AG04450 (cell line): ENCODE measurements at places on chromosomes 5 and 9.

- DNase-seq, result no peak
Measured at GRCh38 chr5:167001246-167001645, 1290.2 kb upstream of the WWC1 start.

- no peak for DNase-seq
Measured at GRCh38 chr9:136336156-136336870, 9.0 kb downstream of the GPSM1 start.

GRCh38 chr9:137671721-137672120, 52.9 kb downstream of the EHMT1 start:
- no peak for DNase-seq

DNA sequence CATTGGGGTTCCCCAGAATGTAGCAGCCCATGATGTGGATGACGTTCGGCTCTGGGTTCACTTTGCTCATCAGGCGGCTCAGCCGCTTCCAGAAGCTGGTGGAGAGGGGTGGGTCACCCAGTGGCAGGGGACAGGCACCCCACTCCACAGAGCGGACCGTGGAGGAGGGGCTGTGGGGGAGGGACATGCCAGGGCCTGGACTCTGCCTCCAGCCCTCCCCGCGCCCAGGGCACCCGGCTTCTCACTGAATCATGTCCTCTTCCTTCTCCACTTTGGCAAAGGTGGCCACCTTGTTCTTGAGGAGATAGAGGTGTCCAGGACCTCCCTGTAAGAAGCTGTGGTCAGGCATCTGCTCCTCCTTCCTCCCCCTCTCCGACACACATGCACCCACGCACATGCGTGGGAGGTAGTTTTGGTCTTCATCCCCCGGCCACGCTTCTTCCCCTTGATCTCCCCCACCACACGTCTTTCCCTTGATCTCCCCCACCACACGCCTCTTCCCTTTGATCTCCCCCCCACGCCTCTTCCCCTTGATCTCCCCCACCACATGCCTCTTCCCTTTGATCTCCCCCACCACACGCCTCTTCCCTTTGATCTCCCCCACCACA, 8.9 kb upstream of the ENTPD8 start:
- DNase-seq, result no peak

DNA sequence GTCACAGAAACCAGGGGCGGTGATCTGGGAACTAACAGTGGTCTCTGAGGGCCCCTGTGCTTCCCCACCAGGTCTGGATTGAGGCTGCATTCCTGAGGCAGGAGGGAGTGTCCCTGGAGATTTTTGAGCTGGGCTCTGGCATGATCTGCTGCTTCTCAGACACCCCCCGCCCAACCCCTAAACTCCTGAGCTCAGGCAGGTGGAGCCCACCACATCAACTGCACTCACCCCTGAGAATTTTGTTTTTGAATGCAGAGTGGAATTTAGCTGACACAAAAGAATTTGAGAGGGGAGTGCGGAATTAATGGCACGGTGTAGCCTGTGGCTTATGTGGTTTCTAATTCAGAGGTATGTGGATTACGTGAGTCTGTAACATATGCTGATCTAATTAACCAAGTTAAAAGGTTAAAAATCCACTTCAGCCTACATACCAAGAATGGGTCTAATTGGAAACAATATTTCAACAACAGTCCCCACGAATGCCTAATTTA, 23.9 kb upstream of the CTSL start:
- no peak for DNase-seq

GRCh38 chr5:149680810-149681221, 49.3 kb upstream of the PPARGC1B start:
- no peak for DNase-seq

GRCh38 chr5:16544607-16545374, 72.0 kb downstream of the RETREG1 start:
- no peak for DNase-seq

GRCh38 chr9:106753155-106753671, 109.8 kb upstream of the ZNF462 start:
- DNase-seq, result no peak

GRCh38 chr5:178984145-178985072, 10.7 kb downstream of the GRM6 start:
- no peak for DNase-seq

DNA sequence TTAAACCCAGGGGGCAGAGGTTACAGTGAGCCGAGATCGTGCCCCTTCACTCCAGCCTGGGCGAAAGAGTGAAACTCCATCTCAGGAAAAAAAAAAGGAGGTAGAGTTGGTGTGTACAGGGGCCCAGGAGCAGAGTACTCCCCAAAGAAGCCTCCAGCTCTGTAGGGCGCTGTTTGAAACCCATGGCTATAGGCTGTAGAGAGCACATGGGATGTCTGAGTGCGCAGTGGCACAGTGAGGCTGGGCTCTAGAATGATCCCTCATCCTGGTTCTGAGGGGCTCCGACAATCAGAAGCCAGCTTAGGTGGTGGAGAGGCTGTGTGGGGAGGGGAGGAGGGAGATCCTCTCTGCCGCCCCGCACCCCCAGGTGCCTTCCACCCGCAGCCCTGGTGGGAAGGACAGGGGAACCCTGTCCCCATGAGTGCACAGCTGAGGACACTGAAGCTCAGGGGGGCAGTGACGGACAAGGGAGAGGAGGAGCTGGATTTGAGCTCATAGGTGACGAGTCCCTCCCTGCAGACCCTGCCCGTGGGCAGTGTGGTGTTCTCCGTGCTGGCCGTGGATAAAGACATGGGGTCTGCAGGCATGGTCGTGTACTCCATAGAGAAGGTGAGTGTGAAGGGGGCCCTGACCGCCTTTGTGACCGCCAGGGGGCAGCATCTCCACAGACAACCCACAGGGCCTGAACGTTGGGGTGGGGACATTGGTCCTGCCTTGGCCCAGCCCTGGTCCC, 24.6 kb downstream of the CDHR2 start:
- peak; percentile 8 for DNase-seq

DNA sequence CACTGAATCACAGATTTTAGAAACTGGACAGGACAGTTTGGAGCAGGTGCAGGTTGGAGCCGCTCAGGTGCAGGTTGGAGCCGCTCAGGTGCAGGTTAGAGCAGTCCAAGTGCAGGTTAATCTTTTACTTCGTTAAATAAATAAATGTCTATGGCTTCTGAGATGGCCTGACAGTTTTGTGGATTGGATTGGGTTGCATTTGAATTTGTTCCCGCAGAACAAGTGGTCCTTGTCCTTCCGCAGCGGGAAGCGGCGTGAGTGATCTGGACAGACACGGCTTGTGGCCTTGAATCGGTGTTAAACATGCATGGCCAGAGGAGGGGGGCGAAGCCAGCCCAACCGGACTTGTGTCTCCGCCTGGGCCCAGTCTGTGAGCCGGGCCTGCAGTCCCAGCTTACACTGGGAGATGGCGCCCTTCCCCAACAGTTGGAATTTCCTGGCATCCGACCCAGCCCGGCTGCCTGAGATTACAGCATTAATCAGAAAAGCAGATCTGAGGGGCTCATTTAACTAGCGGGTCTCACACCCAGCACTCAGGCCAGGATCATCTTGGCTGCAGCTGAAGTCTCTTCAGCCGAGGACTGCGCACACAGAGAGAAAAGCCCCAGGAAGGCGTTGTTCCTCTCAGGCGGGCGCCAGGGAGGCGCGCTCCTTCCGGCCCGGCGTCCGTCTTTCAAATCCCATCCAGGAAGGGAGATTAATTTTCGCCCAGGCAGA, 1.5 kb upstream of the OLFM1 start:
- peak; percentile 6 for DNase-seq

- no peak for DNase-seq
Measured at GRCh38 chr9:135554718-135555117, 6.8 kb upstream of the PAEP start.

DNA sequence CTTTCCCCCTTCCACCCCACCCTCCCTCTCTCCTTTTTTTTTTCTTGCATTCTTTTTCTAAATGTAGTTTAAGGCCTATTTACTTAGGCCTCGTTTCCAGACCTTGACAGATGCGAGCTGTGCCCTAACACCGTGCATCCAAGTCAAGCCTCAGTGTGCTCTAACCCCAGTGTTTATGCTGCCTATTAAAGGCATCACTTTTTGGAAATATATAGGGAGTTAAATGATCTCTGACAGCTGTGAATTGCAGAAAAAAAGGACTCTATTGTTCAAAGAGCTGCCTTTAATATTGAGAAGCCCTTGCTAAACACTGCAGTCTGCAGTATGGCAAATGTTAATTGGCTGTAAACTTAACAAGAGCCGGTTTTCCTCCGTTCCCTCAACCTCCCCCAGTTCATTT, 270.4 kb upstream of the TUT7 start:
- no peak for DNase-seq

GRCh38 chr5:68374796-68375518, 159.4 kb downstream of the PIK3R1 start:
- no peak for DNase-seq

DNA sequence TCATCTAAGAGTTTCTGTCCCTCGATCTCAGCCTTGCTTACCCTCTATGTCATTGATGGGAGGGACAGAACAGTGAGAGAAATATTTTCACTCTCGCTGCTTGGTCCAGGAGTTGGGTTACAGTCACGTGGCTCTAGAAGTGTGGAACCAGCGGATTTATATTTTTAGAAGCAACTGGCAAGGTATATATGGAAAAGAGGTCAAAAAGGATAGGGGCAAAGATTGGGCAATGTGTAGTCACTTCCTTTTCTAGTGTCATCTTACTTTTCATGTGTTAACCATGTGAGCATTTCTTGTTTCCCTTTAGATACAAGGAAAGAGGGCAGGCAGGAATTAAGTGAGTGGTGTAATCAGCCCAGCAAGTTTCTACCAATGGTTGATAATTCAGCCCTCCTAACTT, 111.5 kb upstream of the ZNF366 start:
- DNase-seq, result no peak

DNA sequence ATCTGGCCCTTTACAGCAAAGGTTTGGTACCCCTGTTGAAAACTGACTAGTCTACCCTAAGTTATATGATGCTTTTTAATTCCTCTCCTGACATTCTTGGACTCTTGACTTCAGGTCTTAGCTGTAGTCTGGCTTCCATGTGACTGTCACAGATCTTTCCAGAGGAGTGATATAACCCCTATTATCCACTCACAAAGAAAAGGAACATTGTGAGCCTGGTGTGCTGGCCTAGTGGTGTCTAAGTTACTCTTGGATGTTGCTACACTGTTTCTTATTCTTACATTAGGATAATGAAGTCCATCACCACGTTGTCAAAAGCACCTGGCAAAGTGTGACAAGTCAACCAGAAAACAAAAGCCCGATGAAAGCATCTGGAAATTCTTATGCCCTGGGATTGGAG, 49.8 kb downstream of the RAD23B start:
- no peak for DNase-seq

- no peak for DNase-seq
Measured at GRCh38 chr5:14767053-14767452, 102.5 kb downstream of the OTULIN start.

- no peak for DNase-seq
Measured at GRCh38 chr5:174259696-174260420, 214.4 kb downstream of the NSG2 start.

GRCh38 chr9:91813176-91813795, 136.7 kb downstream of the ROR2 start:
- no peak for DNase-seq

GRCh38 chr9:101923451-101923850, 185.0 kb upstream of the GRIN3A start:
- no peak for DNase-seq

DNA sequence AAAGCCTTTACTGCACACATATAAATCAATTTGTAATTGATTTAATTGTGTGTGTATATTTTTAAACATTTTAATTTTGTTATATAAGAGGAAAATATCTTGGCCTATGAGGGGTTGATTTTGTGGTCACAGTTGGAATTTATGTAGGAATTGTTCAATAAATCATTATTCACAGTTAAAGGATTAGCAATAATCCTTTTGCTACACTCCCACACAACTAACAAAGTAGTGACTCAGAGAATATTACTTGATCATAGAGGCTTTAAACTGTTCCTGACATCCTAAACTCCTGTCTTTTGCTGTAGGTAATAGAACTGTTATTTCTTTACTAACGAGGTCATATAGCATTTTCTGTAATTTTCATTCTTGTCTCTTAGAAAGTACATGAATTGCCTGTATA, 95.5 kb downstream of the ZCCHC7 start:
- no peak for DNase-seq

GRCh38 chr5:169125571-169125970, 175.4 kb downstream of the SLIT3 start:
- DNase-seq, result no peak

- DNase-seq, result no peak
Measured at GRCh38 chr5:14081791-14082190, 61.4 kb upstream of the TRIO start.

DNA sequence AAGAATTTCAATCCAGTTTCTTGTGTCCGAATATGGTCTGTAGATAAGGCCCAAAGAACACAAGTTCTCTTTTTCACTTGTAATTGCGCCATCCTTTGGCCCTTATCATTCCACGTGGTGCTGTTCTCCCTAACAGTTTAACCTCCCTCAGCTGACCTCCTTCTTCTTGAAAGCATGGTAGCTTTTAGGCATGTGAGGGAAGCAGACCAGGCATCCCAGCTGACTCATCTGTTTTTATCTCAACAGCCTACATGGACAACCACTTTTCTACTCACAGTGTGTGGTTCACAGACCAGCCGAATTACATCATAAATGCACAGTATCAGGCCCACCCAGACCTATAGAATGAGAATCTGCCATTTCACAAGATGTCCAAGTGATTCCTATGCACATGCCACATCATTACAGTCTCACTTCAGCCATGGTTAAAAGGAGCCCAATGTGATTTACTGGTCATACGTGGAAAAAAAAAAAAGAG, 26.9 kb upstream of the PLIN2 start:
- DNase-seq, result peak; percentile 71

DNA sequence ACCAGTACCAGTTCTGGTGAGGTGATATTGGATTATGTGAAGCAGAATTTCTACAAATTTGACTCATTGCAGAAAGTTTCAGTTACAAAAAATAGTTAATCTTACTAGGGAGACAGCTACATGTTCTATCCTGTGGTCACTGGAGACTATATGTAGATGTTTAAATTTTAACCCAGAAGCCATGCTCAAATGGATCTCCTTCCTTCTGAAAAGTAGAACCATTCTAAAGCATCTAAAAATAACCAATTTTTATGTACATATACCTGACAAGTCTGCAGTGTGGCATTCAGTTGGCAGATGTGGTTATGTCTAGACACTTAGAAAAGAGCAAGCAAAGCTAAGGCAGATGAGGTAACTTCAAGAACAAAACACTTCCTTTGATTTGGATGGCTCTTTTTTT, 65.5 kb upstream of the POU4F3 start:
- DNase-seq, result no peak

DNA sequence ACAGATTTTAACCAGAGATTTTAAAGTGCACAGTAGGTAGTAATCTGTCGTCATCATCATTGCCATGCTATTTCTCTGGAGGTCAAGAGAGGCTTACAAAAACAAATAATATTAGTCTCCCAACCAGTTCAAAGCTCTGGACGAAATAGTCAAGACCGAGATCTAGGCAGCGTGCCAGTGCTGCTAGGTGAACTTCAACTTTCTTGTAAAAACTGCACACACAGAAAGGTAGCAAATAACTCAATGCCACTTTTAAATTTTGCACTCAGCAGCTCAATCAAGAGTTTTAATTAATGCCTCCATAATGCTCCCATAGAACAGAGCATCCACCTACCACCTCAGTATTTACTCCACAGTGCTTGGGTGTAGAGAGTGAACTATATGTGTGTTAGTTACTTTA, 656.8 kb downstream of the IRX1 start:
- DNase-seq, result no peak
